ENCODE measurements at places on chromosomes 2 and 18.

DNA sequence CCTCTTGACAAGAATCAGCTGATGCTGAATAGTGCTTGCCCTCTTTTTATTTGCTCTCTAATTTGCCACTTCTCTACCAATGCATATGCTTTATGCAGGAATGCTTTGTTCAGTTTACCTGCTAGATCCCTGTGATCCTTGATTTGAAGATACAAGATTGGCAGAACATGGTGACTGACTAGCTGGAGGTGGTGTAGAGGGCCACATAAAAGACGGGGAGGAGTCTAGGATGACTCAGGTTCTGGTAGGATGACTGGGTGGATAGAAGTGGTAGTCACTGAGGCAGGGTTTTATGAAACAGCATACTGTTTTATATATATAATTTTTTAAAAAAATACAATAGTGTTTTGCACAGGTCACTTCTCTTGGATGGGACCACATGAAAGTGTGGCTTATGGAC is 6.3 kb upstream of the ADGRF3 start:
- DNase-seq: no peak

GRCh38 chr2:71945603-71945959 is 202.1 kb downstream of the CYP26B1 start:
- peak; percentile 8 for DNase-seq

- DNase-seq: no peak
These were observed 306.9 kb downstream of the GULP1 start for GRCh38 chr2:188598551-188598950.

GRCh38 chr2:61295981-61296380 is 134.0 kb downstream of the C2orf74 start:
- DNase-seq: no peak

DNA sequence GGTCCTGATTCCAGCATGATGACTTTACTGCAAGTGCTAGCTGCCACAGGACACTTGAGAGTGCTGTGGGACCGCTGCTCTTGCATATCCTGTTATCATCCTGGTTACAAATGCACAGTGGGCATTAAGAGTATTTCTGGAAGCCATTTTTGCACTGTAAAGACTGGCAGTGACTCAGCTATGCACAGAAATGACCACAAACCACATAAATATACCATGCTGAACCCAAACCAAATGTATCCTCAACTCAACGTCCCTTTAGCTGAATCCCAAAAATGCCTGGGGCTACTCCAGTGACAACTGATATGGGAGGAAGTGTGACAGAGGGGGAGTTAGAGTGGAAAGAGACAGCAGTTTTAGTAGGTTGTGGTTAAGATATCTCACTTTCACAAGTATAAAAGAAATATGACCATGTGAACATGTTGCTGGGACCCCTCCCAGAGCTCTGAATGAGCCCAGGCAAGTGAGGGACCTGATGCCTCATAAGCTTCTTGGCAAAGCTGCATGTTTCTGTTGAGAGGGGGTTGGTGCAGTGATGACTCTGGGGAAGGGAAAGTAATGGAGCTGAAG is 37.3 kb downstream of the RHBDD1 start:
- DNase-seq: no peak

- DNase-seq: no peak
These were observed 16.7 kb downstream of the ANKRD12 start for GRCh38 chr18:9153256-9153655.

DNA sequence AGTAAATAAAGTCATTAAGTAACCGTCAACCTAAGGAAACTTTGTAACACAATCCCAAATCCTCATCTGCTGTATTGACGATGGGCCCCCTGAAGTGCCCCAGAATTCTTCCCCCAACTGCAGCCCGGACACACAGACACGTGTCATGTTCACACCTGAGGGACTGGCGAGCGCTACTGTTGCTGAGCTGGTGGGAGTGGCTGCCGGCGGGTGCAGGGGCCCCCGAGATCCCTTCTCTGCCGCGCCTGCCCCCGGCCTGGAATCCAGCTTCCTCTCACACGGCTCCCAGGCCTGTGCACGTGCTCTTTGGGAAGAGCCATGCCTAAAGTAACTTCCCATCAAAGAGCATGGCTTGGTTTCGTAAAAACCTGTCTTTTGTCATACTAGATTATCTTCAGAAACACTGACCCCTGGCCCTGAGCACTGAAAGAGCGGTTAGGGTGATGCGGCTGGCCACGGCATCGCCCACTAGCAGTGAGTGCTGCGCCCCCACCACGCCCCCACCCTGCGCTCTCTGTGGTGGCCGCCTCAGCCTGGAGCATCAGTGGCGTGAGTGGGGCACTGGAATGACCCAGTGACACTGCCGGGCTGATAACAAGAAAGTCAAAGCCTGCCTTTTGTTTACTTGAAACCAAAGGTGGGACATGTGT is 56.0 kb downstream of the ADI1 start:
- no peak for DNase-seq

GRCh38 chr2:19225931-19226330 is 132.5 kb downstream of the OSR1 start:
- no peak for DNase-seq

GRCh38 chr2:939936-940601 is 10.6 kb upstream of the SNTG2 start:
- DNase-seq: no peak

GRCh38 chr2:136025057-136025973 is 39.9 kb upstream of the DARS1 start:
- peak; percentile 94 for DNase-seq

DNA sequence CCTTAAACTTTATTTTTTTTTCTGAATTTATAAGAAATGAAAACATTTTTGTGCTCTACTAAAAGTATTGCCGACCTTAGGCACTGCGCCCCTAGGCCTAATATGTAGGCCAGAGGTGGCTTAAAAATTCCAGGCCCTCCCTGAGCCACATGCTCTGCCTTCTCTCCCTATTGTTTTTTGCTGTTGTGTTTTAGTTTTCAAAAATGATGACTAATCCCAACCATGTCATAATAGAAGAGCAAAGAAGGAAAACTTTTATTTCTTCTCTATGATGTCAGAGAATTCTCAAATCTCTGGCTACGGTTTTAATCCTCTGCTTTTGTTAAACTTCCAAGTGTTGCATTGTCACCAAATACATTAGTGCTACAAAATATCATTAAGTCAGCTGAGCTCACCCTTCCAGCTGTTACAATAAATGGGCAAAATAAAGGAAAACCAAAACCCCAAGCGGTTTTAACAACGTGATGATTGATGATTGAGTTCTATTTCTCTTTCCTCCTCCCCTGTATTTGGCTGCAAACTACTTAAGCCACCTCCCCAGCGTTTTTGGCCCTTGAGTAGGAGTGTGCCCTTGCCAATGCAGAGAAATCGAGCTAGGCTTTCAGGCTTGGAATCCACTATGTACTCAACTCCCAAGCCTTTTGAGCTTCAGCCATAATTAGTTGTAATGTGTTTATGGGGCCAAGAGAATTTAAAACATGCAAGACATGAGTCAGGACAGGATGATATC is 163.5 kb upstream of the POU3F3 start:
- DNase-seq: no peak

DNA sequence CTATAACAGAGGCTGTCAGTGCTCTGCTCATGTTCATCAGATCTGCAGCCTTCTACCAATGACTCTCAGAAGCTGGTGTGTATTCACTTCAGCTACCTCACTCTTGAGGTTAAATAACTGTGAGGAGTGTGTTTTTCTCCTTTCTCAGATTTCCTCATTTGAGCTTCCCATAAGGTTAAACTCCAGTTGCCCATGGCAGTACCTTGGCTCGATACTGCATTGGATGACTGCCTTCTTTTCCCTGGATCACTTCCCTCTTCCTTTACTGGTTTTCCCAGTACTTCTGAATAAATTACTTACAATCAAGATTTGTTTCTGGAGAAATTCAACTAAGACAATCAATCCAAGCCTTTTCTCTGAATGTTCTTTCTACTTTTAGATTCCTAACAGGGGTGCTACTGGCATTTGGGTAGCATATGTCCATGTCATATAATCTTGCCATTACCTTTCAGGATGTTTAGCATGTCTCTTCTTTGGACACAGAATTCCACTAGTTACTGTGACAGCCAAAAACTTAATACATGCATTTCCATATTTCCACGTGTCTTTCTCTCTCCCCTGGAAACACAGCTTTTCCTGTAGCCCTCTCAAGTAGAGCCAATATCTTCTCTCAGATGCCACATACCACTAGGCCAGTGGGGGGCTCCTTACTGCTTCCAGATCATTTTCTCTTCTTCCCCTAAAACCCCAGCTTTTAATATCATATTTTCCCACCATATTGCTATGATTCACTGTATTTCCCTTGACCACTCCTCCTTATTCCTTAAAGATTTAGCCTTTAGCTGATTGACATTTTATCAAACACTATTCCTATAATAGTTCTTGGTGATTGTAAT is 15.0 kb upstream of the SPOPL start:
- no peak for DNase-seq

DNA sequence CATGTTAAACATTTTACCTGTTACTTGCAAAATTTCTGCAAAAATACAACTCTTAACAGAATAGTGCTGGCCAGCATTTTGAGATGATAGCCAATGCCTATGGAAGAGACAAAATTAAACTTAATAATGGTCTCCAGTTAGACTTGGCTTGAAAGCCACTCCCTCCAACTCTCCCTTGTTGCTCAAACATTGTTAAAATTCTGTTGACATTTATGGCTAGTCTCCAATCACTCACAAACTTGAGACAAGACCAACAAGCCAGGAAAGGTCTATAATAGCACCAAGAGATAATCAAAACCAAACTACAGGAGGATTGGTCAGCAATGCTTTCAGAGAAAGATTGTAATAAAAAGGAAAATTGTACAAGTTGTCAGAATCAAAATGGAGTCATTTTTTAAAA is 770.7 kb upstream of the NXPH2 start:
- DNase-seq: no peak

GRCh38 chr2:238042849-238043584 is 17.8 kb upstream of the SCLY start:
- no peak for DNase-seq

- no peak for DNase-seq
These were observed 78.7 kb downstream of the MYCN start for GRCh38 chr2:16019060-16019480.

DNA sequence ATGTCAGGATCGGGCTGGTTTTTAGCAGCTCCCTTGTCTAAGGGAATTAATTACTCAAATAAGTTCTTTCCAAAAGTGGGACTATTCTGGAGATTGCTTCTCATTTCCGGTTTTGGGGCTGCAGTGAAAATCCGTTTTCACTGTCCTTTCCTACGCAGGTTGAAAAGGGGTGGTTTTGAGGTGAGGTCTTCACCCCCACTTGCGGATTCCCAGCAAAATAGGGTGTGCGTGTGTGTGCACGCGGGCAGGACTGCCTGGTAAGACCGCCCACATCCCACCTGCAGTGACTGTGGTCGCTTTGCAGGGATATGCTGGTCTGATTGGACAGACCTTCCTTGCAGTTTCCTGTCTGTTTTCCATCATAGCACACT is 472 bp upstream of the PLEKHM3 start:
- peak; percentile 37 for DNase-seq

DNA sequence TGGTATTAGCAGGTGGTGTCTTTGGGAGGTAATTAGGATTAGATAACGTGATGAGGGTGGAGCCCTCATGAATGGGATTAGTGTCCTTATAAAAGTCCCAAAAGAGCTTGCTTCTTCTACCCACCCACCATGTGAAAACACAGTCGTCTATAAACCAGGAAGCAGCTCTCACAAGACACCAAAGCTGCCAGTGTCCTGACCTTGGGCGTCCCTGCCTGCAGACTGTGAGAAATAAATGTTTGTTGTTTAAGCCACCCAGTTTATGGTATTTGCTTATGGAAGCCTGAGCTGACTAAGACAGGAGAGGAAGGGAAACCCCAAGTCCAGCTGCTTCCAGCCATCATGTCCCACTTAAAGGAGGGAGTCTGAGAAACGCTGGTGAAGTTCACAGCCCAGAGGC is 13.6 kb downstream of the ADI1 start:
- DNase-seq: no peak

GRCh38 chr18:58529714-58530354 is 99.1 kb downstream of the ALPK2 start:
- DNase-seq: peak; percentile 69

- no peak for DNase-seq
These were observed 14.0 kb upstream of the RIF1 start for GRCh38 chr2:151395509-151396374.

DNA sequence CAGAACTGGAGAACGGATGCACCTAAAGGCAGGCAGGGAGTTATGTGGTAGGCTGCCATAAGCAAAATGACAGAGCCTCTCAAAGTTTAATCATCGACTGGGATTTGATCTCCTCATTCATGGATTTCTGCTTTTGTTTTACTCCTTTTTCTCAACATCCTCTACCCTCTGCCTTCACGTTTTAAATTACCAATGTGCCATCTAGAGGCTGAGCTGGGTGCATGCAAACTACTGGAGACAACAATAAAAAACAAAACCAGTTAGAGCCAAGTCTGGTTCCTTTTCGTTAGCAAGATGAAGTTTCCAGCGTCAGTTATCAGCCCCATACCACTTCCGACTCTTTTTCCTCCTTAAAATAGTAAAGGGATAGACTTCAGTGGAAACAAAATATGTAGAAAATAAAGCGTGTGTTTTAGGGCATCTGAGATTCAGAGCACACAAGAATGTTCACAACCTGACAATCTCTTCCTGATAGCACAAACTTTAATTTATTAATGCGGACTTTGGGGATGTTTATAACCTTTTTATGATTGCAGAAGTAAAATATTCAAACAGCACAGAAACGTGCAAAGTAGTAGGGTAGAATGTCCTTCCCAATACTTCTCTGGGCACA is 117.0 kb downstream of the LAMA1 start:
- no peak for DNase-seq

DNA sequence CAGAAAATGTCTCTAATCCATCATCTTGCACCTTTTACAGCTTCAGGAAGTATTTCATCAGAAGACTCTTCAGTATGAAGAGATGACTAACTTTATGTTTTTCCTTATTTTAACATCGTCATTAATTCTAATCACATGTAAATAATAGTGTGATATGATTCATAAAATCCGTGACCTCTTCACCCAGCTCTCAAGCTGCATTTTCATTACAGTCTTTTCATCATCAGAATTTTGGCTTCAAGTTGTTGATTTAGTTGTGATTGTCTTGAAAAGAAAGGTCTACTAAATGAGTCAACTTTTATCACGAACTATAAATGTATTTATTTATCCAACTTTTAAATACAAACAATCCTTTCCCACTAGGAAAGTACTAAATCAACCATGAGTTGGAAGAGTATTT is 410.3 kb downstream of the LRP1B start:
- no peak for DNase-seq

DNA sequence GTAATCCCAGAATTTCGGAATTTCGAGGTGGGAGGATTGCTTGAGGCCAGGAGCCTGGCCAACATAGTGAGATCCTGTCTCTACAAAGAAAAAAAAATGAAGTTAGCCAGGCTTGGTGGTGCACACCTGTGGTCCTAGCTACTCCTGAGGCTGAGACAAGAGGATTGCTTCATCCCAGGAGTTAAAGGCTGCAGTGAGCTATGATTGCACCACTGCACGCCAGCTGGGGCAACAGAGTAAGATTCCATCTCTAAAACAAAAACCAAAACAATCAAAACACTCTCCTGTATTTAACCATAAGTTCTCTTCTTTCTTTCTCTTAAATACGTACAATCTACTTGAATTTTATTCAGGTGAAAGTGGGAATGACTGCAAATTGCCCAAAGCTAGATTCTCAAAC is 33.8 kb upstream of the NEDD4L start:
- DNase-seq: no peak

- DNase-seq: no peak
These were observed 10.9 kb downstream of the FEZ2 start for GRCh38 chr2:36587101-36587500.

All from H9 (cell line).